ENCODE measurements at places on chromosomes 11 and 22. TPM values are rescaled to one million over a fixed set of nuclear protein-coding genes. Genes with fewer than 3 reads are reported as not detected.

Gene ZMAT5
- 20.1 TPM for total RNA-seq

Gene IRAG1
- 0.05 TPM for total RNA-seq

Gene LRP4
- 8.8 TPM for total RNA-seq

Gene GRIK4
- total RNA-seq, result not detected

Gene FGF4
- total RNA-seq, result not detected

Gene NPTXR
- total RNA-seq, result 16.4 TPM

Gene OR2D2
- not detected for total RNA-seq

Gene CCDC88B
- 12.8 TPM for total RNA-seq

Gene AGBL2
- 1.4 TPM for total RNA-seq

Gene PRRG4
- total RNA-seq, result 0.47 TPM

Gene RCOR2
- 1.3 TPM for total RNA-seq

Gene RFPL3
- not detected for total RNA-seq

Gene DEFB108B
- total RNA-seq, result not detected

Gene MPPED2
- not detected for total RNA-seq

Gene FDXACB1
- 1.7 TPM for total RNA-seq

Gene RIMBP3B
- total RNA-seq, result 0.31 TPM

Gene CHEK1
- 34.4 TPM for total RNA-seq

Gene SMC1B
- not detected for total RNA-seq

Gene ACR
- total RNA-seq, result not detected

Gene MIAT
- total RNA-seq, result 0.39 TPM

Gene SLC43A1
- total RNA-seq, result 3.0 TPM

Gene SMPD1
- 11.2 TPM for total RNA-seq

Gene LMO2
- 0.44 TPM for total RNA-seq

Gene KRTAP5-9
- not detected for total RNA-seq

Gene HTR3A
- total RNA-seq, result not detected

Gene BATF2
- 0.93 TPM for total RNA-seq

Gene PDGFD
- 9.4 TPM for total RNA-seq

Gene GTPBP1
- 9.1 TPM for total RNA-seq

Gene TH
- total RNA-seq, result 0.09 TPM

Gene CRYAB
- 7.5 TPM for total RNA-seq

Gene PATE2
- total RNA-seq, result not detected

Gene MAPK8IP1
- total RNA-seq, result 6.0 TPM

Gene KRTAP5-7
- total RNA-seq, result not detected

Gene CSKMT
- total RNA-seq, result 12.2 TPM

Gene OR52H1
- not detected for total RNA-seq

Gene USP28
- 17.3 TPM for total RNA-seq

Gene MYRF
- total RNA-seq, result 21.2 TPM

Gene OR2AT4
- total RNA-seq, result 0.01 TPM

Gene MCHR1
- total RNA-seq, result not detected

Gene TRIM48
- total RNA-seq, result not detected

Gene PKP3
- total RNA-seq, result 34.2 TPM

Gene ANO1
- 1.1 TPM for total RNA-seq

Gene FJX1
- 39.0 TPM for total RNA-seq
